ENCODE measurements at places on chromosomes 4 and X.

DNA sequence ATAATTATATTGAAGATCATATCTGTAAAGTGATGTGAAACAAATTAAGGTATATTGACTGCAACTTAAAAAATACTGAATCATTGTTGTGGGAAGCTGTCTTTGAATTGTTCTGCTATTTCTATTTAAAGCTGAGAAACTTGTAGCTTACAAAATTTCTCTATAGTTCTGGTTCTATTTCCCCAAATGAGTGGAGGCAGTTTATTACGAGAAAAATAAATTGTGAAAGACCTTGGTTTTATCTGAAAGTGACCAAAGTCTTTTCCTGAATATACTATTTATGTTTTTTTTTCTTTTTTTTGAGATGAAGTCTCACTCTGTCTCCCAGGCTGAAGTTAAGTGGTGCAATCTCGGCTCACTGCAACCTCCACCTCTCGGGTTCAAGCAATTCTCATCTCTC, 165.4 kb downstream of the SH3BGRL start:
- DNase-seq: no peak

DNA sequence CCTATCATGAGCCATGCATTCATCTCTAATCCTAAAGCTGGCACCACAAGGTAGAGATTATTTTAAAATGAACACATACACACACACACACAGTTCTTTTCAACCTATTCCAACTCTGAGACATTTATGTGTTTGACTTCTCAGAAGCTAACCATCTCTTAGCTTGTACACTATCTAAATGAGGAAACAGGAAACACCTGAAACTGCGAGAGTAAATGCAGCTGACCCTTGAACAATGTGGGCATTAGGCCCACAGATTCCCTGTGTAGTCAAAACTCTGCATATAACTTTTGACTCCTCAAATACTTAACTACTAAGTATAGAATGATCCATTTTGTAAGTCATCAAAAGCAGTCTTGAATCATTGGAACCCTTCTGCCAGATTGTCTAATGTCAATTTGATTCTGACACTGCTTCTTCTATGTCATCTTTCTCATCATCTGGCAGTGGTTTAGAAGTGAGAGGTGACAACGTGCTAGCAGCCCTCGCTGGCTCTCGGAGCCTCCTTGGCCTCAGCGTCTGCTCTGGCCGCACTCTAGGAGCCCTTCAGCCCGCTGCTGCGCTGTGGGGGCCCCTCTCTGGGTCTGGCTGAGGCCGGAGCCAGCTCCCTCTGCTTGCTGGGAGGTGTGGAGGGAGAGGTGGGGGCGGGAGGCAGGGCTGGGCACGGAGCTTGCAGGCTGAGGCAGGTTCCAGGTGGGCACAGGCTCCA, 21.4 kb upstream of the IL15 start:
- no peak for DNase-seq

- DNase-seq: no peak
Measured at GRCh38 chr4:182240161-182241130, 2.8 kb upstream of the TENM3 start.

GRCh38 chr4:113627321-113627720, 134.2 kb downstream of the CAMK2D start:
- no peak for DNase-seq

- no peak for DNase-seq
Measured at GRCh38 chrX:105221374-105221773, 880 bp upstream of the TEX13A start.

- no peak for DNase-seq
Measured at GRCh38 chr4:135684001-135684400, 1482.4 kb upstream of the PABPC4L start.

GRCh38 chr4:150108691-150109090, 30.4 kb downstream of the DCLK2 start:
- no peak for DNase-seq

DNA sequence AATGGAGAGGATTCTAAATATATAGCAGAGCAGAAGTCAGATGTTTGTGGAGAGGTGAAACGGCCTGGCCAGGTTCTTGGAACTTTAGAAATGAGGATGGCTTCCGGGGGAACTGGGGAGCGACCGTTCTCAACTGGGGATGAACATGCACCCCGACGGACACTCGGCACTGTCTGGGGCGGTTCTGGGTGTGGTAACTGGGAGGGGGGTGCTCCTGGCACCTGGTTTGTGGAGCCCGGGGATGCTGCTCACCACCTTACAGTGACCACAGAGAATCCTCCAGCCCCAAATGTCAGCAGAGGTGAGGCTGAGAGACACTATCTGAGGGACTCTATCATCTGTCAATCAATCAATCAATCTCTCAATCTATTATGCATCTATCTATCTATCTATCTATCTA, 69.0 kb upstream of the PPP2R3B start:
- no peak for DNase-seq

- no peak for DNase-seq
Measured at GRCh38 chr4:112282860-112283667, 2.6 kb downstream of the TIFA start.

- DNase-seq: no peak
Measured at GRCh38 chrX:110050901-110051300, 48.0 kb downstream of the TMEM164 start.

DNA sequence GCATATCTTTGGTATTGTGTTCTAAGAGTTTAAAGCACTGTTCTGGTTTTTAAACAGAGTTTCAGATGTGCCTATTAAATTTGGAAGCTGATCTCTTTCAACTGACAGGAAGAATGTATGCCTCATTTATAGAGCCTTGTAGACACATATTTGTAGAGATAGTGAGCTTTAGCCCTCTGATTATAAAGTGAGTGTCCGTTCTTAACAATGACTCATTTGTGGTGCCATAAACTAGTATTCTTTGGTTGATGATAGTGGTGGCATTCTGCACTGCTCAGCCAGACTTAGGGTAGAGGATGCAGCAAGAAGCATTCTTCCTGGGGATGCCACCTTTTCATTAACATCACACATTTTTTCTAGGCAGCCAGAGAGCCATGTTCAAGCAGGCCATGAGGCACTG, 121.7 kb downstream of the TLL1 start:
- no peak for DNase-seq

DNA sequence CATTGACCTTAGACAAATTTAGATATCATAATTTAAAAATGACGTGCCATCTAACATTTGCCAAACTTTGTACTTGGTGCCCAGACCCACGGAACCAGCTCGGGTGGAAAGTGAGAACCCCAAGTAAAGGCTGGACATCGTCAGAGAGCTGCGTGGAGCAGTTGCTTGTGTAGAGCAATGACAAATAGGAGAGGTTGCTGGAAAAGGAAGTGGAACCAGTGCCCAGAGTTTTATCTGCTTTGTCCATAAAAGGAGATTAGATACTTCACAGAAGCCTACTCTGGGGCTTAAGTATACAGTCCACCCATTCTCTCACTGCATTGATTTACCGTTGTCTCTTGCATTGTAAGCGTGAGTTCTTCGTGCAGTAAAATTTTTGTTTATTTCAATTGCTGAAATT, 5.4 kb upstream of the TBC1D1 start:
- no peak for DNase-seq

DNA sequence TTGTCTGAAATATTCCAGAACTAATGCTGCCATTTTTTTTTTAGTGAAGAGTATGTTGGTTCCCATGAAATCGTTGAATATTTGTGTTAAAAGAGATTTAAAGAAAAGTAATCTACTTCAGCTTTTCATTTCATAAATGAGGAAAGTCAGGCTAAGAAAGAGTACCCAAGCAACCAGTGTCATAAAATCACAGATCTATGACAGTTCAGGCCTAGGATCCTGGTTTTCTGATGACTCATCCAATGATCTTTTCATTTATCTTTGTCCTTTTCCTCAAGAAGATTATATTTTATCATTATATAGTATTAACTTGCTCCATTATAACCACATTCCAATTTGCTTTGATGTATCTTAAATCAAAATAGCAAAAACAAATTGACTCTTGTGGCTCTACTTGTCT, 139.4 kb upstream of the HCCS start:
- no peak for DNase-seq

DNA sequence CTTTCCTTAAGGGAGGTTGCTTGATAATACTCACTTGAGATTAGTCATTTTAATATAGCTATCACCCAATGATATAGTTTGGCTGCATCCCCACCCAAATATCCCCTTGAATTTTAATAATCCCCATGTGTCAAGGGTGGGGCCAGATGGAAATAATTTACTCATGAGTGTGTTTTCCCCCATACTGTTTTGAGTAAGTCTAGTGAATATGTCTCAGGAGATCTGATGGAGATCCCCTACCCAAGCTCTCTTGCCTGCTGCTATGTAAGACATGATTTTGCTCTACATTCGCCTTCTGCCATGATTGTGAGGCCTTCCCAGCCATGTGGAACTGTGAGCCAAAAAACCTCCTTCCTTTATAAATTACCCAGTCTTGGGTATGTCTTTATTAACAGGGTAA, 539.7 kb upstream of the GRID2 start:
- no peak for DNase-seq

GRCh38 chr4:178340468-178340867, 898.2 kb upstream of the AGA start:
- no peak for DNase-seq
